ENCODE measurements at places on chromosomes 3 and 15.

DNA sequence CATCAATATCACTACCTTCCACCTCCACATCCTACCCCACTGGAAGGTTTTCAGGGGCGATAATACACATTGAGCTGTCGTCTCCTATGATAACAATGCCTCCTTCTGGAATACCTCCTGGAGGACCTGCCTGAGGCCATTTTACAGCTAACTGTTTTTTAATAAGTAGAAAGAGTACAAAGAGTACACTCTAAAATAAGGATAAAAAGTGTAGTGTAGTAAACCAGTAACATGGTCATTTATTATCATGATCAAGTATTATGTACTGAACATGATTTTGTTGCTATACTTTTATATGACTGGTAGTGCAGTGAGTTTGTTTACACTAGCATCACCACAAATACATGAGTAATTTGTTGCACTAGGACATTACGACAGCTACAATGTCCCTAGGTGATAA lies 46.6 kb upstream of the SSR3 start:
- DNase-seq: no peak

DNA sequence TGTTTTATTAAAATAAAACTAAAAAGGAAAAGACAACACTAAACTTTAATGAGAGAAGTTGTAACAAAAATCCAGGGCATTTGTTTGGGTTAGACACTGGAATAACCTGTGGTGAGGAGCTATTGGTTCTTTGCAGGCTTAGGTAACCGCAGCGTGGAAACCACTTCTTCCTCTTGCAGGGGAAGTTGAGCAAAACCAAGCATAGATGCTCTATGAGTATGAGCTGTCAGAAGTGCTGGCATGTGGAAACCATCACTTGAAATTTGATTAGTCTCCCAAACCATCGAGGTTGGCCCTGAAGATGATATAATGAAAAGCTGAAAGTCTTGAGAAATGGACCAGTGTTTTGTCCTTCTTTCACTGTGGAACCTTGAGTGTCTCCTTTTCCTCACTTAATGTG lies 127.1 kb upstream of the RBMS3 start:
- no peak for DNase-seq

- peak; percentile 10 for DNase-seq
Observed at GRCh38 chr3:189773056-189773455, 141.9 kb downstream of the TP63 start.

GRCh38 chr3:3625544-3626271 lies 173.5 kb upstream of the LRRN1 start:
- DNase-seq: no peak

DNA sequence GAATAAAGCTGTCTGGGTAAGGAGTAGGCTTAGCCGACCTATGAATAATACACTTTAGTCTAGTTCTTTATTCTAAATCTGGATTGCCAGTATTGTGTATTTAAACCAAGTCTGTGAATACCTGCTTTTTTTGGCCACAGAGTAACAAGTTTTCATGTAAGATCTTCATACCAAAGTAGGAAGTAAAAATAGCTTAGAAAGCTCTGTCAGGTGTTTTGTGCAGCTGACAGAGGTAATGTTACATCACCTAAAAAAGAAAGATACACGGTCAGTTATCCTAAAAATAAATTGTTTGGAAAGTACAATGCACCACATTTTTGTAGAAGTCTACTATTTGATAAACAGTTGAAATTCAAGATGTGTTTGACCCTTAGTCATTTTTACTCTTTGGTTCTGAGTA lies 16.5 kb downstream of the CALML4 start:
- DNase-seq: no peak

- DNase-seq: no peak
Observed at GRCh38 chr3:50652709-50653108, 22.0 kb upstream of the DOCK3 start.

- no peak for DNase-seq
Observed at GRCh38 chr15:56019060-56019793, 25.8 kb upstream of the NEDD4 start.

GRCh38 chr15:78440375-78441373 lies 2.7 kb downstream of the IREB2 start:
- DNase-seq: no peak

DNA sequence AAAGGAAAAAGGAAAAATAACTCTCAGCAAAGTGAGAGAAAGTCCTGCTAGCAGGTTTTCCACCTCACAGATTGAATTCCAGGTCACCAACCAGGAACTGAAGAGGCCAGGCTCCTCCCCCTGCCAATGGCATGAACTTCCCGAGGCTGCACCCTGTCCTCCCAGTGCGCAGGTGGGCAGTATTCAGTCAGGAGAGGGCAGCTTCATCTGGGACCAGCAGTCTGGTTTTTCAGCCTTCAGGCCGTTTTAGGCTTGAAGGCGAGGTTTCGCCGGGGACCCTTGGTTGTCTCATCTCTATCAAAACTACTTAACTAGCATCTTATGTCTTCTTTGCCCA lies 41.2 kb downstream of the TRAT1 start:
- DNase-seq: no peak

- DNase-seq: no peak
Observed at GRCh38 chr3:43638594-43639447, 17.0 kb upstream of the ANO10 start.

DNA sequence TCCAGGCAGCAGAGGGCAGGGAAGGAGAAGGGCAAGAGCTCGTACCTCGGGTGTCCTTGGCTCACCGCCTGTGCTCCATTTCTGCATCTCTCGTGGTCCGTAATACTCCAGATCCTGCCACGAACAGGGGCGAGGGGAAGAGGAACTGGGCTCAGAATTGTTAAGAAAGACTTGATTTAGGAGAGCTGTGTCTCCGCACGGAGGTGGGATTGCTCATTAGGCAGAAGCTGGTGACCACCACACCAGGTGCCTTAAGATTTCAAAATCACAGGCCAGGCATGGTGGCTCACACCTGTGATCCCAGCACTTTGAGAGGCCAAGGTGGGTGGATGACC lies 37.2 kb upstream of the BDH1 start:
- no peak for DNase-seq
